ENCODE measurements at places on chromosomes 12 and 14.
A peak's percentile ranks its signal among the peaks of the same experiment; 100 is the strongest.

- no peak for DNase-seq
Measured at GRCh38 chr14:33940561-33941011, 10.3 kb downstream of the EGLN3 start.

DNA sequence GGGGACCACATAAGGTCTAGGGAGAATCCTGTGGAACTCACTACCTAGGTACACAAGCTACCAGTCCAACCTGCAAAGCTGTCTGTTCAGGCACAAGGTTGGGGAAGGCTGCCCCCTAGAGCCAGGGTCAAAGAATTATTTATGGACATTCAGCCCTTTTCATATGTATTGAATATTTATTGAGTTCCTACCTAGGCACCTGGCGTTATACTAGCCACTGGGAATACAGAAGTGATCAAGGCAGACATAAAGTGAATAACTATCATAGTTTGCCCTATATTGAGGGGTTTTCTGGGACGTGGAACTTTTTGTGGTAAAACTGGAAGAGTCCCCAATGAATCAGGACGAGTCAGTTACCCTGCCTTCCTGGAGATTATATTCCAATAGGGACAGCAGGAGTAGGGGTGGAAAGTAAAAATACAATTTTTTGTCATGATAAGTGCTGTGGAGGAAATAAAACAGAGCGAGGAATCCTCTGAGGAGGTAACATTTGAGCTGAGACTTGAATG, 5.8 kb upstream of the SLC48A1 start:
- peak; percentile 39 for DNase-seq

- DNase-seq: no peak
Measured at GRCh38 chr12:3661028-3661427, 91.9 kb downstream of the CRACR2A start.

DNA sequence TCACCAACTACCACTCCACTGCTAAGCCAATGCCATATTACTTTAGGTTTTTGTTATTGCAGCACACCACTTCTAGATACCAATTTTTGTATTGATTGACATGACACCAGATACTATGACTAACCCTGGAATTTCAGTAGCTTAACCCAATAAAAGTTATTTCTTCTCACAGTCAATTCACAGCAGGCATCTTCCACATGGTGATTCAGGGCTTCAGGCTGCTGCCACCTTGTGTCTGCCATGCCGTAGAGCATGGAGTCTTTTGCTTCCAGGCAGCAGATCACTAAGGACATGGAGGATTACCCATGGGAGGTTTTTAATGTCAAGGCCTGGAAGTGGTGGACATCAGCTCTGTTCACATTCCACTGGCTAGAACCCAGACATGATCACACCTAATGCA, 56.4 kb upstream of the LTA4H start:
- DNase-seq: no peak

DNA sequence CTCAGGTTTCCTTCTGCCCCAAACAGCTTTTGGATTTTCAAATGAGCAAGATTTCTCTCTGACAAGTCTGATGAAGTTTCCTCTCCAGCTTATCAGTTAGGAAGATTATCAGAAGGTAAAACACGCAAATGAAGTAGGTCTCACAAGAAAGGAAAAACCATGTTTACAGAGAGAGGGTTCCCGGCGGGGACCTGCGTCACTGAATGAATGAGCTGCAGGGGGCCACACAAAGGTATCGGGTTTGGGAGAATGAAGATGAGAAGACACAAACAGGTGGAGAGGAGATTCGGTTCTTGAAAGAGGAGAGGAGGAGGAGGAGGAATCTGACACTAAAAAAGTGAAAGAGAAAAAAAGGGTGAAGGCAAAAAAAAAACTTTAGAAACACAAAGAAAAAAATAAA, 208.6 kb downstream of the CALM1 start:
- DNase-seq: no peak

DNA sequence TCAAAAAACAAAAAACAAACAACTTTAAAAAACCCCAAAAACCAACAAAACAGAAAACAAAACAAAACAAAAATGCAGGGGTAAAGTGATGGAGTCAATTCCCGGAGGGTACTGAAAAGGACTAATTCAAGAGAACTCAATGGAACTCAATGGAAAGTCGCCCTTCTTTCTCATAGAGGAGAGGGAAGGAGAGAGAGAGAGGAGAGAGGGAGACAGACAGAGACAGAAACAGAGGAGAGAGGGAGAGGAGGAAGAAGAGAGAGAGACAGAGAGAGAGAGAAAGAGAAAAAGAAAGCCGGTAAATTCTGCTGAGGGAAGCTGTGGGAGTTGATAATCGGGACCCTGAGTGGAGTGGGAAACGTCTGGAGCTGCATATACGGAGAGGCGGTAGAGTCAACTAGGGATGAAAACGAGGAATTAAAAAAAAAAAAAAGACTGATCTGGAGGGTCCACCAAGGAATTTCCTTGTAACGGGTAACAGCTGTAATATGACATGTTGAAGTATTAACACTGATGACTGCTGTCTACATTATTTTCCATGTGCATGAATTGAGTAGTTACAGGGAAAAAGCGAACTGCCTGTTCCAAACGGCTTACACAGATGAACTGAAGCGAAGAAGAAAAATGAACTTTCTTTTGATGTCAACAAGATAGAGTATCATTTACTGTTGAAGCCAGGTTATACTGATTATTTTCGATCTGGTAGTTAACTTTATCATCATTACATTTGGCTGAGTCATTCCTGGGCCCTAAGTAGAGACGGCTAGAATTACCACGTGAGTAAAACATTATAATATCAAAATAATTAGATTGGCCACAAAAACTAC, 934 bp upstream of the ZC2HC1C start:
- no peak for DNase-seq

DNA sequence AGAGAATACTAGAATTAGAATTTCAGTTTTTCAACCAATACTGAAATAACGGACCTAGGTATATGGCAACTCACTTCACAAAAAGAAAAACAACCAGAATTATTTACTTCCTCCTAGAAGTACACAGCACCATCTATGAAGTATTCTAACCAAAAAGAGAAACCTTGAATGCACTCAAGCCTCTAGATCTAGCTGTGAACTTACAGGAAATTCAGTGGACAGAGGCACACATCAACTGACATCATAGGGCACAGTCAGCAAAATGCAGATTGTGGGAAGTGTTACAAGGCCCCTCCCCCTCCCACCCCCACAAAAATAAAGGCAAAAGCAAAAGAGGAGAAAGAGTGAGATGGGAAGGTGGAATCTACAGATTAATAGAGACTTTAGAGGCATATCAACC, 102.4 kb downstream of the TMTC1 start:
- DNase-seq: no peak

DNA sequence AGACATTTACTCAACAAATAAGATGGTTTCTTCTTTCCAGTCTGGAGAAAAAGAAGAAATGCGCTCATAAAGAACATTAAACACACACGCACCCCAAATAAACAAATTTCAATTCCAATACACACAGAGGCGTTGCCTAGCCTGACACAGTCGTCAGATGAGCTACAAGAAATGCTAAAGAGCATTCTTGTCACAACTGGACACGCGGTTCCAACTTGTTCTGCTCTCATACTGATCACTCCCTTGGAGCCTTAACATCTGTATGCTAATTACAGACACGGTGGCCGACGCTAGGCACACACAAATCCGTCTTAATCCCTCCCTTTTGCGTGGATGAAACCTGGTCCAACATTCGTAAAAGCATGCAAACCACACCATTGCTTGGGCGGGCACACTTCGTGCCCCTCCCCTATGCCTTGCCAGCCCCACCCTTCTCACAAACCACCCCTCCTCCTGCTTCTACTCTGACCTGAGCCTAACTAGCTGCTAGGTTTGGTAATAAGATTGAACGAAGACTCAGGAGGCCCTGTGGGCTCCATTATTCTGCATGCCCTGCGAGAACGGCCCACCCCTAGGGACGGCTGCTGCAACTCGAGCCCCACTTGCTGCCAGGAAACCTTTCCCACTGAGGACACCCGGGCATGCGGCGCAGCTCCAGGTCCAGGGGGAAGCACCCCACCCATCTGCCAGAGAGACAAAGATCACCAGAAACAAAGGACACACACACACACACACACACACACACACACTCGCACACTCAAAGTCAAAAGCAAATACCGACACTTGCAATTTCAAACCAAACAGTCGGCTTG, 1.2 kb downstream of the KCNK10 start:
- DNase-seq: no peak

- no peak for DNase-seq
Measured at GRCh38 chr12:26054383-26054782, 70.5 kb downstream of the BHLHE41 start.

DNA sequence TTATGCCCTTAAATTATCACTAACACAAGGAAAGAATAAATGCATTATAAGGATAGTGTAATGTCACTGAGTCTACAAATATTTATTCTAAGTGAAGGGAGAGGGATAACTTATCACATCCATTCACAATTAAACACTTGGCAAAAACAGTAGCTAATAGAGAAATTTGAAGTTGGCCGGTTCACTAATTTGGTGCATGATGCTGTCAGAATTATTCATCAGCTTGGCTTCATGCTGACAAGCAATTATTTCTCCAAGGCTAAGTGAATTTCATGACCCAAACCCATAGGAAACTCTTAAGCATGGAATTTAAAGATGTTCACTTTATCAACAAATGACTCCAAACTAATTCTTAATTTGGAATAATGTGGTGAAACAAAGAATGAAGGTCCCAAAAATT, 25.0 kb upstream of the NR1H4 start:
- no peak for DNase-seq

GRCh38 chr12:49763006-49763591, 21.7 kb downstream of the TMBIM6 start:
- DNase-seq: peak; percentile 41

DNA sequence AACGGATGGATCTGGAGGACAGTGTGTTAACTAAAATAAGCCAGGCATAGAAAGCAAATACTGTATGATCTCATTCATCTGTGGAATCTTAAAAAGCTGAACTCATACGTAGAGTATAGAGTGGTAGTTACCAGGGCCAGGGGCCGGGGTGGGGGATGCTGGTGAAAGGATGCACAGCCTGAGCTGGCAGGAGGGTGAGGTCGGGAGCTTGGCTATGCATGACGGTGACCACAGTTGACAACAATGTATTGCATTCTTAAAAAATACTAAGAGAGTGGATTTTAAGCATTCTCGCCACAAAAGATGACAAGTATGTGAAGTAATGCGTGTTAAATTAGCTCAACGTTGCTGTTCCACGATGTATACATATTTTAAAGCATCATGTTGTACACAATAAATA, 351.3 kb downstream of the TMEM121 start:
- no peak for DNase-seq

GRCh38 chr12:98253207-98254037, 262.0 kb upstream of the TMPO start:
- DNase-seq: no peak

- DNase-seq: no peak
Measured at GRCh38 chr12:27751386-27752047, 28.5 kb upstream of the KLHL42 start.

DNA sequence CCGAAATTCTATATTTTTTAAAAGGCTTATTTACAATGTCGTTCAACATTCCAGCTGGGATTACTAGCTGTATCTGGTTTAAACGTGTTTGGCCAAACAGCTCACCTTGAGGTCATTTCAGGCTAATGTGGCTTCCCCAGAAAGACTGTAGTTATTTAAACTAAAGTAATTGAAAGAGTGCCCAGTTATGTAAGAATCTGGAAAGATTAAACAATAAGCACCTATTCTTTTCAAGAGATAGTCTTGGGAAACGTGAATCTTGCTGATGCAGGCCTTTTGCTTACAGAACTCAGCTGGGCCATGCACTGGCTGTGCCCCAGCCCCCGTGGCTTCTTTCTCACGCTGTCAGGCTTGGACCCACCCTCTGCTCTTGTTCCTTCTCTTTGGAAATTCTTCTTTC, 24.4 kb downstream of the GLRX5 start:
- DNase-seq: no peak

GRCh38 chr12:2813214-2814185, 1.0 kb downstream of the ITFG2 start:
- no peak for DNase-seq

DNA sequence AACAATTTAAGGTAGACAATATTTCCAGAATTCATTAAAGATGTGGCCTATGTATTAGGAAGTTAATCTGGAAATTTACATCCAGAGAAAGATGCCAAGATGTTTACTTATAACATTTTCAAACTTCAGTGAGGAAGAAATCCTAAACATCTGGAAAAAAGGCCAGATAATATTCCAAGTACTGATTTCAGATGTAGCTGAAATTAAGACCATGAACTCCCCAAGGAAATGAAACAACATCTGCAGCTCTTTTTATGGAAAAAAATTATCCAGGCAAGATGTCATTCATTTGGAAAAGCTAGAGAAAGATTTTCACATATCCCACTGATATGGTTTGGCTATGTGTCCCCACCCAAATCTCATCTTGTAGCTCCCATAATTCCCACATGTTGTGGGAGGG, 35.0 kb downstream of the GNG2 start:
- DNase-seq: no peak

DNA sequence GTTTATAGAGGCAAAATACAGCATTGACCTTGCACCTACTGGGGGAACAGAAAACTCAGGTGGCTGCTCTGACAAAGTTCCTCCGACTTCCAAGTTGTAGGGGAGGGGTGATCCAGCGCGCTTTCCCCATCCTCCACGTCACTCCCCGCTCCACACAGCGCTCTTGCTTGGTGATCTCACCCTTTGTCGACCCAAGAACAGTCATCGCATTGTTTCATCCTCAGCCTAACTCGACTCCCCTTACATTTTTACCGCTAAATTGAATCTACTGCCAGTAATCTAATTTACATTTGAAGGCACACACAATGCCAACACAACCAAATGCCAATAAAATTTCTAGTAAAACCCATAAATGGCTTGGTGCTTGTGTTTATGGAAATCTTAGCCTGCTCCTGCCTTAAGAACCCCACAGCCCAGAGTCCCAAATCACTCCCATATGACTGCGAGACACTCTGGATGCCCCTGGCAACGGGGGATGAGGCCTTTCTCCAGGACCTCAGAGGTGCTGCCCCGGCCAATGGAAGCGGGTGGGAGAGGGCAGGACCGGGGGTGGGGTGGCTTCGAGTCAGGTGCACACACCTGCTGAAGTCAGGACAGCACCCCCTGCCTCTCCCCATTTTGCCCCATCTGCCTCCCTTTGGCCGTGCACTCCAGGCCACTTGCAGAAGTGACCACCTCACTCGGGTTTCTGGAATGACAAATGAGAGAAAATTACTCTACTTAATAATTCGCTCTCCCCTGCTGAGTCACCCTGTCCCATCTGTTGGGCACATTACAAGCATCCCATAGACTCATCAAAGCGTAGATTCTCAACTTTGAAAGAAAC, 98.2 kb upstream of the GSC start:
- DNase-seq: no peak

GRCh38 chr14:90308561-90308960, 23.2 kb downstream of the NRDE2 start:
- DNase-seq: no peak

DNA sequence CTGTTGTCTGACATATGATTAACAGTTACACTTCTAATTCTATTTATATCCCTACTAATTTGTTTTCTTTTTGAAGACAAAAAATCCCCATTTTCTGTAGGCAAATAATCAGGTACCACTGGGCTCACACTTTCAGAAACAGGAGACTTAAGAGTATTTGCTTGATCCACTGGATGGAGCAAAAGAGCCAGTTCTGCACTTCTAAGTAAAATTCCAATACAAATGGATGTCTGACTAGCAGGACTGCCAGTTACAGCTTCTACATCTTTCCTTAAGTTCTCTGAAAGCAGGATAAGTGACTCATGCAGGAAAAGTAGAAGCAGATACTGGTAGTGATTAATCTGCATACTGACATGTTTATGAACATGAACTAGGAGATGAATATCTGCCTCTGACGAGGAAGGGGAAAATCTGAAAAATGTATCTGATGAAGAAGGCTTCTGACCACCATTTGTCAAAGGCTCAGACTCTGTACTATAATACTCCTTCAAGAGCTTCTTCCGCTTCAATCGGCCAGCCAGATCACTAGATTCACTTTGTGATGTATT, 73.8 kb upstream of the ANKS1B start:
- no peak for DNase-seq

Data from stimulated activated CD4-positive, alpha-beta T cell treated with anti-CD3 and anti-CD28 coated beads, Interleukin-15, amount 100 ng/mL, for 1 hour (primary cell).